ENCODE measurements at places on chromosomes 3 and 15.
A peak's percentile ranks its signal among the peaks of the same experiment; 100 is the strongest.

GRCh38 chr3:194156095-194156494, 20.1 kb downstream of the HES1 start:
- no peak for DNase-seq

DNA sequence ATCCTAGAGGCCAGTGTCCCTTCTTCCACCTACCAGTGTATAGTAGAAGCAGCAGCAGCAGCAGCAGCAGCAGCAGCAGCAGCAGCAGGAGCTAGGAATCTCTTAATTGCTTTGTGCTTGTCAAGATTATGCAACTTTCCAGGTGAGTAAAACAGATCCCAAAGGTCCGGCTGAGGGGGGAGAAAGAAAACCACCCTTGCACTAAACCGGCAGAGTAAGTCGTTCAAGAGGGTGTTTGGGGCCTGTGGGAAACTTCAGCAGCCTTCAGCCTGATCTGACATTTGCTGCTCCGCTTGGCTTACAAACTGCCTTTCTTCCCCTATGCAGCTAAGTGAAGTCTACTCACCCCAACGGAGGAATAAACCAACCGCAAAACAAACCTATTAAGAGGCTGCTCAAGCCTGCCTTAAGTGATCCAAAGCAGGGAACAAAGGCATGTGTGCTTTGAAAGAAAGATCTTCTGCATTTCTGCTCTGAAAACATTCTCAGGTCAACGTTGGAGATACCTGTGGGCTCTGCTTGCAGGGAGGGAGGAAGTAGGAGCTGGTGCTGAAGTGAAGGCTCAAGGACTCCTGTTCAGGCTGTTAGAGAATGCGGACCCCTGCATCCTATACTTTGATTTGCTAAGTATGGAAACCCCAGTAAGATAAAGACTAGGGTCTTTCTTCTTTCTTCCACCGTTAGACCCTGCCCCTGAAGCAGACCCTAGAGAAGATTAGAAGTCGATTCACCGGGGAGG, 35.7 kb upstream of the DLG1 start:
- no peak for DNase-seq

GRCh38 chr3:175057401-175057800, 198.3 kb downstream of the NAALADL2 start:
- DNase-seq, result no peak

- no peak for DNase-seq
These were observed 9.4 kb downstream of the MUC4 start for GRCh38 chr3:195802261-195802701.

DNA sequence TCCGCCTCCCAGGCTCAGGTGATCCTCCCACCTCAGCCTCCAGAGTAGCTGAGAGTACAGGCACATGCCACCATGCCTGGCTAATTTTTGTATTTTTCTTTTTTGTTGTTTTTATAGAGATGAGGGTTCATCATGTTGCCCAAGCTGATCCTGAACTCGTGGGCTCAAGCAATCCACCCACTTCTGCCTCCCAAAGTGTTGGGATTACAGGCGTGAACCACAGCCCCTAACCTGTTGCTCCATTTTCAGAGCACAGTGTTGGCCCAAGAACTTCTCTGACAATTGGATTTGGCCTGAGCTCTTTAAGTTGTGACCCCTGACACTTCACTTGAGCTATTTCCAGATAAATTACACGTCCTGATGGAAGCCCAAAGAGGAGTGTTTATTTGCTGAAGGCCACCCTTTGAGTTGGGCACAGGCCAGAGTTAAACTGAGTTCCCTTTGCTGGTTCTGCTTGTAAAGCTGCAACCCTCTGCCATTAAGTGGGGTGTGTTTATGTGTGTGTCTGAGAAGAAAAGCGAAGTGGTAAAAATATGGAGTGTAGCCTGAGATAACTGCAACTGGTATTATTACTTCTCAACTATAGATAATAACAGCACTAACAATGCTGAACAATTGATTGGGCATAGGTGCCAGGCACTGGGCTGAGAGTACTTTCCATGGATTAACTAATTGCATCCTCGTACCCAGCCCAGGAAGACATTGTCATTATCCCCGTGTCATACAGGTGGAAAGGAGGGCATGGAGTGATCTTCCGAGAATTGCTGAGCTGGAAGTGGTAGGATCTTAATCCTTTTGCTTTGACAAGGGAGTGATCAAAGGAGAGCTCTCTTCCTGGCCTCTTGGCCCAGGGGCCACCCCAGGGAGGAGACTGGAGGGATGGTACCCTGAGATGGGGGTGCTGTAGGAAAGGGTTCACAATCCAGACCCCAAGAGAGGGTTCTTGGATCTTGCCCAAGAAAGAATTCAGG, 91.5 kb upstream of the PROK2 start:
- no peak for DNase-seq

- no peak for DNase-seq
These were observed 12.9 kb downstream of the VPS13C start for GRCh38 chr15:62047282-62047827.

- no peak for DNase-seq
These were observed 44.4 kb downstream of the RAB11A start for GRCh38 chr15:65913631-65914199.

- no peak for DNase-seq
These were observed 54.9 kb downstream of the C3orf85 start for GRCh38 chr3:109191421-109191820.

GRCh38 chr3:148090156-148090555, 607.5 kb upstream of the AGTR1 start:
- no peak for DNase-seq

DNA sequence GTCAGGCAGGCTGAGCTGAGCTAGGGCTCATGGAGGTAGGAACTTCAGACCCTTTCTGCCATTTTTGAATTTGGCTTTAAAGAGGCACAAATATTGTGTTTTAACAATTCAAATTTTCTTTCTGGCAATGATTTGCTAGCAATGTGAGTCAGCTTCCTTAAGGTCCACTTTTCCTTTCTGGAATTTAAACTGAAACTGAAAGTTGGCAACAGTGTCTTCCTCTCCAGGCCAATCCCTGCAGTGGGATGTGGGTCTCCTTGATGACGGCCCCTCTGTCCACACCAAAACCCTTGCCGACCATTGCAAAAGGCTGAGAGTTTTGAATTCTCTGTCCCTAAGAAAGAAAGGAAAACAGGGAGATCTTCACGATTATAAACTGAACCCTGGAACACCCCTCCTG, 27.1 kb downstream of the RPSA start:
- no peak for DNase-seq

DNA sequence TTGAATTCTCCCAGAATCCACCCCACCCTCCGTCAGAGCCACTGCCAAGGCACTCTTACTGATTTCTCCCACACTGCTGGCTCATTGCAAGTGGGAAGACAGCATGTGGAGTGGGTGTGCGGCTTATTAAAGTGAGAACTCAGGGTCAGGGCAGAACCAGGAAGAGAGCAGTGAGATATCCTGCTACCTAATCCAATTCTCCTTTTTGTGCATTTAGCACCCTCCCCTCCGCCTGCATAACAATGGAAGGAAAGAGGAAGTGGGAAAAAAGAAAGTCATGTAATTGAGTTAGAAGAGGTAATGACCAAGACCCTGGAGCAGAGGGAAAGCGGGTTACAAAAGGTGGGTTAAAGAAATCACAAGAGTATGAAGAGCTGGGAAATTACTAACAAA, 27.8 kb upstream of the PIK3CB start:
- DNase-seq, result peak; percentile 43

DNA sequence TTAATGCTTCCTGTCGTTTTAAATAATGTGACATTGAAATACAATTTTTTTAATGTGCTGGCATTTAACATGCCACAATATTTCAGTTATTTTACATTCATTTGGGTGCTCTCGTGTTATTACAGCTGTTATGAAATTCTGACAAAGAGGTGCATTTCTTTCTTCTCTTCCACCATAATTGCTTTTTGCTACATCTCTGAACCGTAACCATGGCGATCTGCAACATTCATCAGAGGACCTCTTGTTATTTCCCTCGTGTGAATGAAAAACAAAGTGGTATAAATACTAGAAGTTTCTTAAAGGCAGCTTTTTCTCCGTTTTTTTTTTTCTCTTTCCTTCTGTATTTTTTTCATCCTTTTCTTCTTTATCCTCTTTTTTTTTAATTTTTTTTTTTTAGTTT, 316.4 kb downstream of the MCTP2 start:
- DNase-seq, result no peak

- peak; percentile 84 for DNase-seq
These were observed 194.6 kb downstream of the ADAMTSL3 start for GRCh38 chr15:83848315-83849050.

GRCh38 chr15:41281236-41281635, 50.2 kb downstream of the CHP1 start:
- peak; percentile 51 for DNase-seq

GRCh38 chr15:82943176-82943575, 9.3 kb downstream of the HOMER2 start:
- DNase-seq, result no peak

GRCh38 chr3:108477511-108478147, 32.8 kb downstream of the MYH15 start:
- DNase-seq, result peak; percentile 77

- DNase-seq, result no peak
These were observed 106.2 kb downstream of the HERC1 start for GRCh38 chr15:63727542-63727941.

DNA sequence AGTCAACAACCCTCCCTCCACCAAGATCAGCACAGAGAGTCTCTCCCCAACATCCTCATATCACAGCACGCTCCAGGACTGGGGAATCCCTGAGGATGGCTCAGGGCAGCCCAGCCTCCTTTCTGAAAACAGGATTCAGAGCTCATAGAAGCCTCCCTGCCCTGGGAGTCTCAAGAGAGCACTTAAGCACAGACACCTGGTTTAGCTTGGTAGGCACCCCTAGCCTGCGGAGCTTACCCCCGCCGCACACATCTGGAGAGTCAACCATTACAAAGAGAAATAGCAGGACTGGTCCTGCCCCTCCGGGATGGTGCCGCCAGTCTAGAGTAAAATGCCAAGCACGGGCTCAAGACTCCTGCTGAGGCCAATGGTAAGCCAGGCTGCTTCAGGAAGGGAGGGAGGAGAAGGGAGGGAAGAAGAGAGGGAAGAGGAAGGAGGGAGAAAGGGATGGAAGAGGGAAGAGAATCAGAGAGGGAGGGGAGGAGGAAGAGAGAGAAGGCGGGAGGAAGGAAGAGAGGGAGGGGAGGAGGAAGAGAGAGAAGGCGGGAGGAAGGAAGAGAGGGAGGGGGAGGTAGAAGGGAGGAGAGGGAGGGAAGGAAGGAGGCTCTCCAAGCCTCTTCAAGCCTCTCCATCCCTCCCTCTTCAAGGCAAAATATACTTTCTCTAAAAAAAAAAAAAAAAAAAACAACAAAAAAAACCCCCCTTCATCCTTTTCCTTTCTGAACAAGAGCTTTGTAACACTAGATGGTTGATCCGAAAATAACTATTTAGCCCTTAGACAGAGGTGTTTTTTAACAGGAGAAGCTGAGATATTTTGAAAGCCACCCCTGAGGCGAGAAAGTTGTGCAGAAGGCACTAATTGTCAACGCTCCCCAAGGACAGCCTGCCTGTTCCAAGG, 278.6 kb upstream of the TLE3 start:
- DNase-seq, result no peak

- no peak for DNase-seq
These were observed 213.4 kb upstream of the TBL1XR1 start for GRCh38 chr3:177410730-177411129.

- DNase-seq, result no peak
These were observed 19.1 kb upstream of the FAM3D start for GRCh38 chr3:58685641-58686040.

GRCh38 chr15:42670451-42670850, 66.5 kb downstream of the CDAN1 start:
- DNase-seq, result no peak

GRCh38 chr3:29898171-29898965, 617.5 kb downstream of the RBMS3 start:
- DNase-seq, result no peak

DNA sequence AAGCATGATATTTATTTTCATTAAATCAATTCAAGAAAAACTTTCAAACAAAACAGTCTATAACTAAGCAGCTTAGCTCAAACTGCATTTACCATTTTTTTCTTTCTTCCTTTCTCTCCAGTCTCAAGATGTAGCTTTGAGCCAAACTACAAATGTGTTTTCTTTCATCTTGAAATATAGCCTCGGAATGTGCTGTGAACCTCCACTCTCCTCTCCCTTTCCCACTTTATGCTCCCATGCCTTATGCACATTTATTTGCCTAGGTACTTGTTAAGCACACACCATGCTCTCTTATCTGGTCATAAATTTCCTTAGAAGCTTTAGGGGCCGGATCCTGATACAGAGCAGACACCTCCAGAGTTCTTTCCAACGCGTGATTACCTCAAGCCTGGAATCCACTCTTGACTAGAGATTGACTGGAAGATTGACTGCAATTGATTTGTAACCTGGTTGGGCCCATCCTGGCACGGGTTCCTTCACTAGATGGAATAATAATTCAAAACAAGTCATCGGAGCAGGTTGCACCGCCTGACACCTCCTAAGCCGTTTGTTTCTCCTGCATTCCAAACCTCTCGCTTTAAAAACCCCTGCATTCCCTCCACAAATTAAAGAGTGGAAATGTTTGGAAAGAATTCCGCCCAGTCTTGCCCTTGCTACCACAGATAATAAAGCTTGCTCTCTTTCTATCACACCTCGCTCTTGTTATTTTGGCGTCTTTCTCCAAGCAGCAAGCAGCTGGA, 344.7 kb downstream of the CHL1 start:
- no peak for DNase-seq

DNA sequence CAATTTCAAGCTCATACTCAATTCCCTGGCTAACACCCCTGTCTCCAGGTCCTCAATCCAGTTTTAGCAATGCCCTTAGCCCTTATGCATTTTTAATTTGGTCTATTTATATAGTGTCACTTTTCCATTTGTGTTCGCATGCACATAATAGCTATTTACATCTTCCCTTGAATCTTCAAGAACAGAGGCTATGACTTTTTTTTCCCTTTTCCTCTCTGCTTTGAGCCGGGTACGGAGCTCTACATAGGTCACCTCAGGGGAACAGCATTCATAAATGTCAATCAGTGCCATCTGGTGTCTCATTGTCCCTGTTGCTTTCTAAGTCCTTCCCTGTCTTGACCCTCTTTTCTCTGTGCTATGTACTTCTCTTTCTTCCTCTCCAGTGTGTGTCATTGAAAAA, 26.5 kb upstream of the ACTC1 start:
- DNase-seq, result no peak

GRCh38 chr3:13650210-13651056, 101.5 kb downstream of the FBLN2 start:
- peak; percentile 55 for DNase-seq

DNA sequence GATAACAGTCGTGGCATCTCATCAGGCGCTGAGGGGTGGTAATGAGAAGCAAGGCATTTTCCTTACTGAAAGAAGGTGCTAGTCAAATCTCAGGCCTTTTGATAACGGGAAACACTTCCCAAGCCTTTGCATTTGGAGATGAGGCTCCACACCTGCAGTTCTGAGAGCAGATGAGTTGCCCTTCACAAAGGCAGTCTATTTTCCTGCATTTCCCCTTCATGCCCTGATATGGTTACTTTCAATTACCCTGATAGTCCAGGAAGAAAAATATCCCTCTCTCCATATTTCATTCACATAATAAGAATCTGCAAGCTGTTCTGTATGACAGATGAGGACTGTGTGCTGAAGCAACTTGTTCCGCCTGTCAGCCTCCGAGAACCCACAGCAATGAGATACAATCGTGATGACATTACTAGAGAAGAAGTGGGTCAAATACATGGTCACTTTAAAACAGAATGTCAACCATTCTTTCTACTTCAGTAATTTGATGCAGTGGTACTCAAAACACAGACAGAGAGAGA, 25.0 kb downstream of the FHIT start:
- DNase-seq, result no peak

All from MCF 10A (cell line).